ENCODE measurements at places on chromosomes 4 and X. TPM values are rescaled to one million over a fixed set of nuclear protein-coding genes. Genes with fewer than 3 reads are reported as not detected.

GABRE gene
- total RNA-seq, result 19.4 TPM

TRIM75 gene
- not detected for total RNA-seq

DGKK gene
- total RNA-seq, result not detected

LRAT gene
- total RNA-seq, result 0.30 TPM

AFF2 gene
- not detected for total RNA-seq

THOC2 gene
- 46.1 TPM for total RNA-seq

PDZD4 gene
- total RNA-seq, result 3.6 TPM

CD40LG gene
- not detected for total RNA-seq

BBS12 gene
- total RNA-seq, result 2.7 TPM

XG gene
- 0.07 TPM for total RNA-seq

LRP2BP gene
- total RNA-seq, result 0.18 TPM

KIT gene
- not detected for total RNA-seq

MAGEB1 gene
- not detected for total RNA-seq

SPIN2A gene
- 0.13 TPM for total RNA-seq

PQBP1 gene
- 91.3 TPM for total RNA-seq

SH3TC1 gene
- 8.7 TPM for total RNA-seq

MAGEA6 gene
- total RNA-seq, result 12.9 TPM

ATP1B4 gene
- not detected for total RNA-seq

XPNPEP2 gene
- not detected for total RNA-seq

DACH2 gene
- total RNA-seq, result not detected

CXCL8 gene
- total RNA-seq, result 19.3 TPM

SEPTIN11 gene
- 37.1 TPM for total RNA-seq

ETDB gene
- total RNA-seq, result not detected

RTL9 gene
- 0.05 TPM for total RNA-seq

FAM47E gene
- 0.18 TPM for total RNA-seq

ZAR1 gene
- total RNA-seq, result 0.06 TPM

SPATA18 gene
- 5.6 TPM for total RNA-seq

GABRQ gene
- 0.17 TPM for total RNA-seq

CNKSR2 gene
- total RNA-seq, result 2.7 TPM

KLB gene
- 0.08 TPM for total RNA-seq

RAB39B gene
- 1.2 TPM for total RNA-seq

GLOD5 gene
- total RNA-seq, result not detected

ERCC6L gene
- total RNA-seq, result 12.4 TPM

TRIM2 gene
- total RNA-seq, result 0.69 TPM

PCSK1N gene
- total RNA-seq, result 42.9 TPM

CXCL3 gene
- 4.8 TPM for total RNA-seq

FHDC1 gene
- 0.49 TPM for total RNA-seq

CENPVL2 gene
- not detected for total RNA-seq

PABPC5 gene
- not detected for total RNA-seq

HSFX1 gene
- 0.49 TPM for total RNA-seq

FOXP3 gene
- total RNA-seq, result 0.12 TPM

NSUN7 gene
- total RNA-seq, result 0.36 TPM

PDLIM3 gene
- not detected for total RNA-seq

UCHL1 gene
- 1,029 TPM for total RNA-seq

WWC2 gene
- 14.9 TPM for total RNA-seq

ATOH1 gene
- total RNA-seq, result not detected

CAPN6 gene
- not detected for total RNA-seq
